ENCODE measurements at places on chromosomes 5 and 9. TPM values are rescaled to one million over a fixed set of nuclear protein-coding genes. Genes with fewer than 3 reads are reported as not detected.

The CKMT2 gene
- 10.3 TPM for polyA plus RNA-seq

The ALDOB gene
- polyA plus RNA-seq, result 745 TPM

- DNase-seq, result no peak
Measured at GRCh38 chr9:107684224-107684623, 194.7 kb upstream of the KLF4 start.

The IRX4 gene
- polyA plus RNA-seq, result 0.48 TPM

The DIPK1B gene
- 48.0 TPM for polyA plus RNA-seq

The AGTPBP1 gene
- polyA plus RNA-seq, result 26.1 TPM

The C9orf50 gene
- 1.2 TPM for polyA plus RNA-seq

DNA sequence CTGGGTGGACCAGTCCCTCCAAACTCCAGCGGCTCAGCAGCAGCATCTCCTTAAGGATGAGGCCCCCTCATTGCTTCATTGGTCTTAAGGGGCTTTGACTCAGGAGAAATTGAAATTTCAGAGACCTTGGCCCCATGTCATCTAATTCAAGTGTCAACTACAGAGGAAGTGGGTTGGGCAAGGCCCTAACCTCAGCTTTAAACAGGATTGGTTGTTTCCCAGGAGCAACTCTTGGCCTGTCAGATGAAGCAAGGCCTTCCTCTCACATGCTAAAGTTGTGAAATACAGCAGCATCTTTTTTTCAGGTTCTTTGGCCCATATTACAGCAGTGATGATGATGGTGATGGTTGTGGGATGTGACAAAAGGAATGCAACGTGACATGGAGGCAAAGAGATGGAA, 348.3 kb downstream of the ICE1 start:
- no peak for DNase-seq

DNA sequence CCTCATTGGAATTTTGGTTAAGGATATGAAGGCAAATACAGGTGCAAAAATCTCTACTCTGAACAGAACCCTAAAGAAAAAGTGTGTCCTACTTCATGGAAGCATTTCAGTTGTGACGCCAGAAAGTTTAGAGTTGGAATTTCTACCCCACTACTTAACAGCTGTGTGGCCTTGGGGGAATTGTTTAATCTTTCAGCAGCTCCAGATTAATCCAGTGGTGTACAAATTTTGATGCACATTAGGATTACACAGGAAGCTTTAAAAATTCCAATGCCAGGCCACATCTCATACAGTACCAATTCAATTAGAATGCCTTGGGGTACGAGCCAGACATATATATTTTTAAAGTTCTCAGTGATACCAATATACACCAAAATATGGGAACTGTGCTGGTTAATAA, 266.1 kb downstream of the EDIL3 start:
- no peak for DNase-seq

DNA sequence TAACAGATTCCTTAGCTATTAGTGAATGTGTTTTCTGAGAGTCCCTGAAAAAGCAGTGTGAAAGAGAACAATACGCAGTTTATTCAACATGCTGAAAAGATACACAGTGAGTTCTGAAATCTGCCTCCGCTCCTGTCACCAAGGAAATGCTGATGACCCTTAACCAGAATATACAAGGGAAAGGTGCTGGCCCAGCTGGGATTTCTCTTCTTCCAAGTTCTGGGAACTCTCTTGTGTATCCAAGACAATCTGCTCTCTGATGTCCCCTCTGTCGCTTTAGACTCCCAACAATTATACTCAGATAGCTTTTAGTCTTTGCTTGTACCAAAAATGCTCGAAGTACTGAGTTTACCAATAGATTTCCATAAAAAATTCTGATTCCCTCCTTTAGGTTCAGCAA, 214.9 kb downstream of the TMEM167A start:
- no peak for DNase-seq

The MARCOL gene
- not detected for polyA plus RNA-seq

GRCh38 chr9:4831119-4831518, 38.4 kb downstream of the RCL1 start:
- DNase-seq, result no peak

GRCh38 chr9:112642126-112642525, 75.8 kb downstream of the INIP start:
- DNase-seq, result no peak

GRCh38 chr5:86979811-86980411, 287.8 kb upstream of the RASA1 start:
- DNase-seq, result no peak

- no peak for DNase-seq
Measured at GRCh38 chr9:115192835-115193525, 75.0 kb upstream of the TNC start.

GRCh38 chr9:128101690-128102089, 25.8 kb downstream of the PTGES2 start:
- DNase-seq, result no peak

The ZNF622 gene
- polyA plus RNA-seq, result 27.0 TPM

The MAP1B gene
- polyA plus RNA-seq, result 16.2 TPM

The CPEB4 gene
- polyA plus RNA-seq, result 51.3 TPM

GRCh38 chr5:60671899-60672692, 27.9 kb downstream of the DEPDC1B start:
- no peak for DNase-seq

DNA sequence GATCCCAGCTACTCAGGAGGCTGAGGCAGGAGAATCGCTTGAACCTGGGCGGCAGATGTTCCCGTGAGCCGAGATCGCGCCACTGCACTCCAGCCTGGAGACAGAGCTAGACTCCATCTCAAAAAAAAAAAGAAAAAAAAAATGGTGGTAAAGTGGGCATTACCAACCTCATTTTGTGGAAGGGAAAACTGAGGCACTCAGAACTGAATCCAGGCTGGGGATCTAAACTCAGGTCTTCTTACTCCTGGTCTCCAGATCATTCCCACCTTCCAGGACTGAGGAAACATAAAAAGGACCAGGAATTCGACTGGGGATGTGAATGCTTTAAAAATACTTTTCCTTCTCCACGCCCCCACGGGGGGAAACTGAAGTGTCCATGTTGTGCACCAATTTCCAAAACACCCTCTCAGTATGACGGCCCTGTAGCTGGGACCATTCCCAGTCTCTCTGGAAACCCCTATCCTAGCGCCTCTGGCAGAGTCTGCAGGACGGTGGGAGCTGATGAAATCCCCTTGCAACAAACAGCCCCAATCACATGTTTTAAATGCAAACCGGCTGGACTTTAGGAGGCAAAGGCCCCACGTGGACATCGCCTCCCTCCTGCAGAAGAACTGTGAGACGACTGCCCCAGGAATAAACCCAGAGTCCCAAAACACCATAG, 8.9 kb upstream of the AKNA start:
- DNase-seq, result no peak

GRCh38 chr5:120449501-120449900, 14.6 kb upstream of the PRR16 start:
- no peak for DNase-seq

GRCh38 chr5:10573487-10574145, 9.7 kb downstream of the ANKRD33B start:
- DNase-seq, result no peak

The SEC61B gene
- polyA plus RNA-seq, result 177 TPM

DNA sequence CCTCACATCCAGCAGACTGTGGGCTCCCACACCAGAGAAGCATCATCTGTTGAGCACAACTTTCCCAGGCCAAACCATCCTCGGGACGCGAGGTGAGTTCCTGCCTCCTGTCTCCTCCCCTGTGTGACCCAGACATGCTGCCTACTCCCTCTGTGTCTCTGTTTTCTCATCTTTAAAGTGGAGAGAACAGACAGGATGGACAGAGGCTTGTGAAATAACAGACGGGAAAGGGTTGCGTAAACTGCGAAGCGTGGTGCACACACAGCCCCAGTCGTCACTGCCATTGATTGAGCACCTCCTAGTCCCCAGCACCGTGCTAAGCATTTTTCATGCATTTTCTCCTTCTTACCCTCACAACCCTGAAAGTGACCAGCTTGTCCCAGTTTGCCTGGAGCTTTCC, 52.1 kb upstream of the LMX1B start:
- no peak for DNase-seq

- no peak for DNase-seq
Measured at GRCh38 chr9:93591301-93592007, 15.1 kb downstream of the PHF2 start.

The FAM169A gene
- polyA plus RNA-seq, result 20.3 TPM

The TSLP gene
- 0.15 TPM for polyA plus RNA-seq

DNA sequence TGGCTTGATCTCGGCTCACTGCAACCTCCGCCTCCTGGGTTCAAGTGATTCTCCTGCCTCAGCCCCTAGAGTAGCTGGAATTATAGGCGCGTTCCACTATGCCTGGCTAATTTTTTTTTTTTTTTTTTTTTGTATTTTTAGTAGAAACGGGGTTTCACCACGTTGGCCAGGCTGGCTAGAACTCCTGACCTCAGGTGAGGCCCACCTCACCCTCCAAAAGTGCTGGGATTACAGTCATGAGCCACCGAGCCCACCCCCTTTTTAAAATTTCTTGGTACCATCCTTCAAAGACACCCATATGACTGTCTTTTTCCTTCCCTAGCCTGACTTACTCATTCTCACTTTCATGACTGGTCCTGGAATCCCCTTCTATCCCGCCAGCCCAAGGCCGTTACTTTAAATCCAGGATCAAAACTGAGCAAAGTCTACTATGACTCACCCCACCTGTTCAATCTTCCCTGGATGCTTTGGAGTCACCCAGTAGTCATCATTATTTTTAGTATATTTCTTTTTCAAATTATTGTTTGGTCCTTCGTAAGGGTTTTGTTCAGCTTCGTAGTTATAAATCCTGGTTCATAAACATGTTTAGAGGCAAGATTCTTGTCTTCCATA, 1.2 kb upstream of the TBCA start:
- DNase-seq, result no peak

DNA sequence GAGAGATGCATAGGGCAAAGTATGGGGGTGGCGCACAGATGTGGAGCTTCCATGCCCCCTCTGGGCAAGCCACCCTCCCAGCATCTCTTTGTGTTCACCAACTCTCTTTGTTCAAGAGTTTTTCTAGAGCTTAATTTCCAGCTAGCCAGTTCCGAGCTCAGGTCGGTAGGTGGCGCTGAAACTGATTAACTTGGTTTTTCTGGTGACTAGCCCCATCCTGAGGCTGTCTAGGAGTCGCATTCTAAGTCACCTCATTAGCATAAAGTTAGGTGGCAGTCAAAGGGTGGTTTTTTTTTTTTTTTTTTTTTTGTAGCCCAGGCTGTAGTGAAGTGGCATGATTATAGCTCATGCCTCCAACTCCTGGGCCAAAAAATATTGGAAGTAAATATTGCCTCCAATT, 476.4 kb downstream of the KDM4C start:
- no peak for DNase-seq

The PAPPA gene
- 5.8 TPM for polyA plus RNA-seq

The SAXO1 gene
- 0.18 TPM for polyA plus RNA-seq

DNA sequence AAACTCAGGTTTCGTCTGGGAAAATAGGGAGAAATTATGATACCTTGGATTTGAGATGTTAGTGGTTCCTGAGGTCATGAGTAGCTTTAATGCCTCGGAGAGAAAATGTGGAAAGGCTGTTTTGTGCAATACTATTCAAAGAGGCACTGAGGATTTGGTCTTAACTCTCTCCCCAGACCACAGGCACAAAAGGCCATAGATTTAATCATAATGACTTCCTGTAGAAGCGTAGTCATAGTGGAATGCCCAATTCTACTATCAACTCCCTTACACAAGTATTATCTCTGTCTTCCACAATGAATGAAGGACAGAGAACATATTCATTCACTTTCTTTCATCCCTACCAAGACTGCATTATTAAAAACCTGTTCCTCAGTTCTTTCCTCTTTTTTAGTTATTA, 153.0 kb upstream of the FTMT start:
- DNase-seq, result no peak

The EQTN gene
- not detected for polyA plus RNA-seq

The ADAMTS2 gene
- 11.3 TPM for polyA plus RNA-seq

DNA sequence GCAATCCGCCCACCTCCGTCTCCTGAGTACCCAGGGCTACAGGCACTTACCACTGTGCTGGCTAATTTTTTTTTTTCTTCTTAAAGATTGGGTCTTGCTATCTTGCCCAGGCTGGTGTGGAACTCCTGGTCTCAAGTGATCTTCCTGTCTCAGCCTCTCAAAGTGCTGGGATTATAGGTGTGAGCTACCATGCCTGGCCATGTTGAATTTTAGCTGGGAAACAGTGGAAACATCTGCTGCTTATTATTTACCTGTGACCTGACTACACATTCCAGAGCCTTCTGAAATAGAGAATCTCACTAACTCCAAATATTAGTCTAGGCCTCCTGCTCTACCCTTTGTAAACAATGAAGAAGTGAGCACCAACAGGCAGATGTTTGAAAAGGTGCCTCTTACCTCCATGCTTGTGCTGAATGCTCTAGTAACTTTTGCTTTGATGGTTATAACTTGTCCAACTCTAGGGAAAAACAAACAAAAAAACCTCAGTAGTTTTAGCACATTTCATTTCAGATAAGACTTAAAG, 22.5 kb downstream of the ACOT12 start:
- no peak for DNase-seq

The FOXD4L6 gene
- not detected for polyA plus RNA-seq

The CBY3 gene
- polyA plus RNA-seq, result 0.99 TPM

- DNase-seq, result no peak
Measured at GRCh38 chr5:3858524-3858923, 262.9 kb downstream of the IRX1 start.

GRCh38 chr5:143693651-143694252, 118.2 kb upstream of the HMHB1 start:
- peak; percentile 35 for DNase-seq

The ANKRD20A1 gene
- 2.5 TPM for polyA plus RNA-seq

DNA sequence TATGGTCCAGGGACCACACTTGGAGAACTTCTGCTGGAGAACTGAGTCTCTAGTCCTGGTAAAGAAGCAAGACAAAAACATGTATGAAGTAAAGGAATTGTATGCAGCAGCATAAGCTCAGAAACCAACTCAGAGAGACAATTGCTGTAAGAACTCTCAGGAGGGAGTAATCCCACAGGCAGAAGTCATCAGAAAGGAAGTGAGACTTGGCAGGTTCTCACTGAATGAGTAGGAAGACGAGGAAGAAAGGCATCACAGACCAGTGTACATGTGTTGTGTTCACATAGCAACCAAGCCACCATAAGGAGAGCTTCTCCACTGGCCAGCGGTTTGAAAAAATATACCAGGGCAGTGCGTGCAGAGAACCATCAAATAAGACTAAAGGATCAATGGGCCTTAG, 57.9 kb upstream of the FST start:
- no peak for DNase-seq

DNA sequence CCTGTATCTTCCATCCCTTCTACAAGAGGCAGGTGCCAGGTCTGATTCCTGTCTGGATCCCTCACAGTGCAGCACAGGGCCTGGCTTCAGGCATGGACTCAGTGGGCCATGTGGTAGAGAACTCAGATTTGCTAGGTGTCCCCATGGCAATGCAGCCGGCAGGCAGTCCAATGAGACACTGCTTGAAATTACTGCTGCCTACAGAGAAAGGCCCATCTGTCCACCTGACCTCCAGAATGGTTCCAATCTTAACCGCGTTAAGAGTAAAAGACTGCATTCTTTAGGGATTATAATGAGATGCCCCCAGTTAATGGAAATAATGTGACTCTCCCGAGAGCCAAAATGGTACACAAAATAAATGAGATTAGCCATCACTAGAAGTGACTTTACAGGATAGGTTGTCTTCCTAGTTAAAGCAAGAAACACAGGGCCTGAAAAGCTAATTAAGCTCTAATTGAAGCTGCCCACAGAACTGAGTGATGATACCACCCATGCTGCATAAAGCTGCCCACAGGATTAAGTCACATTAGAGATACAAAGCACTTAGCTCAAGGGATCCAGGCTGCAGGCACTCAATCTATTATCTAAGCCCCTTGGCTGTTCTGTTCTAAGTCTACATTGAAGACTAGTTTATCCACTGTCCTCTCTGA, 11.4 kb downstream of the FAM193B start:
- no peak for DNase-seq
